ENCODE measurements at places on chromosomes 11 and 22.
A peak's percentile ranks its signal among the peaks of the same experiment; 100 is the strongest.

- no peak for DNase-seq
Measured at GRCh38 chr11:61773356-61773755, 19.0 kb downstream of the TMEM258 start.

GRCh38 chr11:69611548-69612526 lies 29.1 kb upstream of the CCND1 start:
- DNase-seq, result no peak

DNA sequence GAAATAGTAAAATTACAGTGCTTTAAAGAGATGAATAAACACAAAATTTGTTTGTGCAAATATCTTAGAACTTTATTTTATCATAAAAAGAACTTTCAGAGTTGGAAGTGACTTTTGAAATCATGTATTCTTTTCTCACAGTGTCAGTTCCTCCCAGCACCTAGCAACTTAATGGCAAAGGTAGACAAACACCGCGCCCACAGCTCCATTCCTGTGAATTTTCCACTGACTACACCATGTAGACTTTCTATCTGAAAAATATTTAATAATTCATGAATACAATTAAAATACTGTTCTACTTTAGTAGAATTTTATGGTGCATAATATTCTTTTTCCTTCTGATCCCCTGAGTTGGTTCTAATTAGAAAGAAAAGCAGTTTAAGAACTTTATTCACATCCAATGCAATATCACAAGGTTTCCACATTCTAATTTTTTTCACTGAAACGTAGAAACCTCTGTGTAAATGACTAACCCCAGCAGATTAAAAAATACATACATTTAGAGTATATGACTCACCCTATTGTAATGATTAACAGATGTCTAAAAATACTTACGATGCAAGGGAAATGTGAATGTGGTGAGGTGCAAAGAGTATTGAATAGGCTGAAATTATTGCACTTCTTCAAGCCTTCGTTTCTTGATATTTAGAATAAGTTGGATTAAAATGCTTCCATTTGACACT lies 218.2 kb upstream of the CCDC179 start:
- DNase-seq, result no peak

DNA sequence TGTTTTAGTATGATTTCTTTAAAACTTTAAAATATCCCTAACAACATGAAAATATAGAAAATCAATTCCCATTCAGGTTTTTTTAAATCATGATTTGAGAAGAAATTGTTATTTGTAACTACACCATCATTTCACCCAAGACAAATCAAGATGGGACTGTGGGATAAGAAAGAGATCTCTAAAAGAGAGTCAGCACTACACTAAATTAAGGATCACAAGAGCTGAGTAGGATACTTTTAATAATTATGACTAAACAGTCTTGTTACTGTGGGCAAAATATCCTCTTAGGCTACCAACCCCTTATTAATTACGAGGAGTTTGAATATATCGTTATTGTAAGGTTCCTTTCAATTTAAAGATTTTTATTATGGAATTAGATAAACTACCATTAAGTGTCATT lies 3.0 kb downstream of the GAS2 start:
- no peak for DNase-seq

- DNase-seq, result no peak
Measured at GRCh38 chr11:129458756-129459535, 83.3 kb downstream of the BARX2 start.

DNA sequence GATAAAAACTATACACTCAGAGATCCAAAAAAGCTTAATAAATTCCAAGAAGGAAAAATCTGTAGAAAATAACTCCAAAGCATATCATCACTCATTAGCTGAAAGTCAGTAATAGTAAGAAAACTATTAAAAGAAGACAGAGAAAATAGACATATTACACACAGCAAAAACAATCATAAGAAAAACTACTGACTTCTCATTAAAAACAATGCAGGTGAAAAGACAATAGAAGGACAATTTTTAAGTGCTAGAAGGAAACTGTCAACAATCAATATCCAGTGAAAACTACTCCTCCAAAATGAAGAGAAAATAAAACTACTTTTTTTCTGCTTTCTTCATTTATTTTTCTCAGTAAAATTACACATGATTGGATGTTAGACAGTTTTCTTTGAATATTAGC lies 56.5 kb downstream of the BLID start:
- DNase-seq, result no peak

DNA sequence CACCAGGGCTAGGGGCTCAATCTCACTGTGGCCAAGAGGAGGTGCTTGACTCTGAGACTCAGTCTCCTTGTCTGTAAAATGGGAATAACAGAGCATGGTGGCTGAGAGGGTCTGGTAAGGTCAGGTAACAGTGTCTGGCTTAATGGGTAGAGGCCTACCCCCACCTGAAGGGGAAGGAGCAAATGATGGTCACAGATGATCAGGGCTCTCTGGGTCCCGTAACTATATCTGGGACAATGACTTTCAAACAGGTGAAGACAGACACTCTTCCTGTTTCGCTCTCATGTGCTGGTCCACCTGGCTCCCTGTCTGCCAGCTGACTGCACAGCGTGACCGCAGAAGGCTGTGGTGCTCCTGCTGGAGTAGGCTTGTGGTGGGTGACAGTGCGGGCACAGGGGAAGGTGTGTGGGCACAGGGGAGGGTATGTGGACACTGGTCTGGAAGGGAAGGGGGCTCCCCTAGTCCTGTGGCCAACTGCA lies 4.0 kb downstream of the A4GALT start:
- DNase-seq, result no peak

GRCh38 chr11:75762885-75763284 lies 5.7 kb upstream of the DGAT2 start:
- no peak for DNase-seq

- no peak for DNase-seq
Measured at GRCh38 chr11:102920118-102920684, 35.3 kb downstream of the MMP13 start.

DNA sequence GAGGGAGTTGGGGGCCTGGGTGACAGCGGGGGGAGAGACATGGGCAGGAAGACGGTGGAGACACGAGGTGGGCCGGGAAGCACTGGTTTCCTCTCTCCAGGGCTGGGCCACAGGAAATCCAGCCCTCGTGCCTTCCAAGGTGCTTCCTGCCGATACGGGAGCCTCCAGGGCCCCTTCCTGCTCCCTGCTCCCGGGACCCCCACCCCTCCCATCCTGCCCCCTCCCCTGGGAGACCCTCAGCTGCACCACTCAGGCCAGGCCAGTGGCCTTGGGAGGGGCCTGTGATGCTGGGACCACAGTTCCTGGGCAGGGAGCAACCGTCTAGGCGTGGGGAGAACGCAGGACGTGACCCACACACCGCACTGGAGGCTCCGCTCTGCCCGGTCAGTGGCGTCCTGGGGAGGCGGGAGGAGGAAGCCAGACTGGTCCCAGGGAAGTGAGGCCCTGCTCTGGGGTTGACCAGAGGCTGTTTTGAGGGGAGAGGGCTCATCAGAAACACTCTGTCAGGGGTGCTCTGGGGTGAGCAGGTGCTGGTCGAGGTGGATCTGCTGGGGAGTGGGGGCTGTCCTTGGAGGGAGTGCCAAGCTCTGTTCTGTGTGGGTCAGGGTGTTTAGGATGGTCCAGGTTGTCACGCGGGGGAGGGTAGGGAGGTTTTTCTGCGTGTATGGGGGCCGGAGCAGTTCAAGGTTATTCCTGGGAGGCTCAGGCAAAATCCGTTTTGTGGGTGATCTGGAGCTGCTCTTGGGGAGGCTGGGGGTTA lies at the start of gene SHANK3:
TSS of gene SHANK3 (plus strand) at position 353 of the 760 bp plus-strand sequence.
- DNase-seq, result no peak

DNA sequence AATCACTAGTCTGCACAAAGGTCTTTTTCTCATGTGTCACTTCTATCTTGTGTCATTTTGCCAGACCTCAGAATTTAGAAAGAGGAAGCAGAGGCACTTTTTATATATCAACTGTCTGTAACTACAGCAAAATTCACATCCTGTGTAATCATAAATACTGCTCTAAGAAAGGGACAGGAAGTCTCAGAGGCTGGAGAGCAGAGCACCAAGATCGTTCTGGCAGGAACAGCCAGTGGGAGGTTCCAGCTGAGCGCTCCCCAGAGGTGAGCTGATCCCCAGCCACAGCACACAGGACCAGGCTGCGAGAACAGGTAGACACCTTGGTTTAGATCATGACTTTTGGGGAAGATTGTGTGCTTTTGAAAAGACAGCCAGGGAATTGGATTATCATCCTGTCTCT lies at the start of gene MS4A7:
TSS of gene MS4A7 (plus strand) at position 179 of the 400 bp plus-strand sequence. CDS start 4,610 bp downstream, outside the sequence.
- no peak for DNase-seq

- DNase-seq, result no peak
Measured at GRCh38 chr22:24153353-24153752, 27.9 kb upstream of the SUSD2 start.

GRCh38 chr11:5521540-5521939 lies 5.0 kb upstream of the UBQLNL start:
- no peak for DNase-seq

GRCh38 chr11:93143186-93143585 lies 54.6 kb downstream of the SLC36A4 start:
- no peak for DNase-seq

GRCh38 chr11:122758974-122759373 lies 79.3 kb upstream of the CRTAM start:
- peak; percentile 48 for DNase-seq

- DNase-seq, result no peak
Measured at GRCh38 chr11:111912535-111912934, at the start of gene HSPB2. TSS of gene HSPB2 (plus strand) at chr11:111912734. CDS start at chr11:111912830, 96 bp downstream.

GRCh38 chr11:46905806-46906205 lies 12.5 kb downstream of the LRP4 start:
- no peak for DNase-seq

All from NCI-H1092 treated with DMSO at 0.1 percent for 48 hours (cell line).